ENCODE measurements at places on chromosomes 6 and 20.

GRCh38 chr20:37853823-37854375, 49.0 kb upstream of the VSTM2L start:
- DNase-seq = no peak

DNA sequence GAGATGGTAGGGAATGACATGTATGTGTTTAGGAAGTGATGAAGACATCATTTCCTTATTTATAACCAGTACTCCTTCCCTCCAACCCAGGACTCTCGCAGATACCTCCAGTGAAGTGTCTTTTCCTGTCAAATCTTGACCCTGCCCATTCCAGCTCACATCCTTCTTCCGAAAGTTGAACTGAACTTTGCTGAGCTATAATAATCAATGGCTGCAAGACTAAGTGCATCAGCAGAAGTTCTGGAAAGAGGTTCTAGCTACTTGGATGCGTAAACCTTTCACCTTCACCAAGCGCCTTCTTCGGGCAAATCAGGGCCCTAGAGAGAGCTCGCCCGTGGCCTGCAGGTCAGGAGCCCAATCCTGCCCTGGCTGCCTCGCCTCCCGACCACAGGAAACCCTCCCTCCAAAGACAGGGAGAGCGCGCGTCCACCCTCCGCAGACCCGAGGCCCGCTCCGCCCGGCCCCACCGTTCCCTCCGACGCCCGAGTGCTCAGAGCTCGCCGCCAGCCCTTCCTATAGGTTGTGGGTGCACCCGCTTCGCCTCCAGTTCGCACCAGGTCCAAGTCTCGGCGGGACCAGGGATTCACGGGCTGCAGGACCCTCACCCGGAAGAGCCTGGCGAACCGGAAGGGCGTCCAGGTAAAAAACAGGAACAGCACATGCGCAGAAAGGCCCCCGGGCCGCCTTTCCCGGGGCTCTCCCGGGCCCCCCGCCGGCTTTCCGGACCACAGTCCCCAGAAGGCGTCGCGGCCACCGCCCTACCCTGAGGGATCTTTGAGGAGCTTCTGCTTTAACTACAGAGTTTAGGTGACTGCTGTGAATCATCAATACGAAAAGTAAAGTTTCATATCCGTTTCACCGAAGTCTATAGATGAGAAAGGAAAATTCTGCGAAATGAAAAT, at the start of gene ZNF334:
ZNF334 (minus strand) TSS at position 617 of the 902 bp plus-strand sequence. CDS start 1,457 bp downstream, outside the sequence.
- no peak for DNase-seq

DNA sequence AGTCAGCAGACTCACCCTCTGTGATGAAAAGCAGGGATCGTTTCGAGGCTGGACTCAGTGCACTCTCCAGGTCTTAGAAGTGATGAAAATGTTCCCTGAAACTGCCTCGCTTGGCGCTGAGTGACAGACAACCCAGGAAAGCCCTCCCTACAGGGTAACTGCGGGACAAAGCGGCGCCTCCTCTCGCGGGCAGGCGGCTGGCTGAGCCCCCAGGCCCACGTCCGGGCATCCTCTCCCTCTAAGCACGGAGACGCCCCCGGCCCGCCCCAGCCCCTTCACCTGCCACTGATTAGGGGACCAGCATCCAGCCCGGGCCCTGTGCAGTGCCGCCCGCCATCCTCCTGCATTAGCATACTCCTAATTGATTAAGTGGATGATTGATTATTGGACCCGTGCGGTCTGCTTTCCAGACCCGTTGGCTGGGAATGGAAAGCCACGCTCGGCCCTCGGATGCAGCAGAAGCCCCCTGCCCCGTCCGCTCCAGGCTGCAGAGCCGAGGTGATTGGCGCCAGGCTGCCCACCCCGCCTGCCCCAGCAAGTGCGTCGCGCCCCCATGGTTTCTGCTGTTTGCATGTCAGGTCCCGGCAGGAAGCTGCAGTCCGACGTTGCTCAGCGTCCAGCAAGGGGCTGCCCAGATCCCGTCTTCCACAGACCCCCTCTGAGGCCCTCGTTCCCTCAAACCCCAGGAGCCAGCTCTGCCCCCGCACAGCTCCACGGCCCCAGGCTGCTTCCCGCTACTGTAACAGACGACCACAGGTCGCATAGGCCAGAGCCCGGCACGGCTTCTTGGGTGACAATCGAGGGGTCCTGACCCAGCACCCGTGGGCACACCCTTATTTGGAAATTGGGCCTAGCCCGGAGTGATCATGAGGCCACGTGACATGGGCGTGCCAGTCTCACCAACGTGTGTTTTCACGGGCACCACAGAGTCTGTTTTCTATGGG, 131.6 kb downstream of the DLL1 start:
- no peak for DNase-seq

- DNase-seq = no peak
Observed at GRCh38 chr6:103456652-103457051, 1403.1 kb downstream of the HACE1 start.

DNA sequence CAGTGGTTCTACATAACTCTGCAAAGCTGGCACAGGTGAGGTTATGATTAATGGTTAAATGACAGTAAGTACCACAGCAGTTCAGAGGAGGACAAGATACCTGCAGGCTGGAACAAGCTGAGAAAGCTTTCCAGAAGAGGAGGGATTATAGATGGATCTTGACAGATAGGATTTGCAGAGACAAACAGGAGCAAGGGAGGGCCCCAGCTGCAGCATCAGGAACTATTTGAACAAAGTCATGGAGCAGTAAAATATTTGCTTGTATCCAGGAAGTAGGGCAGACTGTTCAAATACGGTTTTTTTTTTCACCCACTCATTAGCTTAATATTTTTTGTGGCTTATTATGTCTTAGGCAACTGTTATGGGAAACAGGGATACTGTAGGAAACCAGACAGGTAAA, 144.4 kb upstream of the MAN1A1 start:
- DNase-seq = no peak

- DNase-seq = no peak
Observed at GRCh38 chr6:50093116-50093937, 43.6 kb upstream of the DEFB112 start.

- DNase-seq = no peak
Observed at GRCh38 chr6:118710616-118711015, 59.2 kb upstream of the CEP85L start.

GRCh38 chr6:31865205-31866118, 2.8 kb upstream of the NEU1 start:
- no peak for DNase-seq

DNA sequence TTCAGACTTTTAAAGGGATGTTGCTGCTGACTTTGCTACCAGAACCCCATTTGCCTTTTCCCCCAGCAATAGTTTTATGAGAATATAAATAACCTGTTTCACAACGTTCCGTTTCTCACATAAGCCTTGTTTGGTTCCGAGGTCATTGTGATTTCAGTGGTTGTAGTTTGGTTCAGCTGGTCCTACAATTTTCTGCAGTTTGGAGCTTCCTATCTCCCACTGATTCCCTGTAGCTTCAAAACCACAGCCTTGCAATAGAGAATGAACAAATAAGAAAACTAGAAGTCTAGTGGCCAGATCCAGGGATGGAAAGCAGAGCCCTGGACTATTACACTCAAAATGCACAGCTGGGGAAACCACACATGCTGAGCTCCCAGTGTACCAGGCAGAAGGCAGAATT, 24.1 kb upstream of the SH3BGRL2 start:
- DNase-seq = no peak

GRCh38 chr6:163579880-163580295, 165.4 kb downstream of the QKI start:
- no peak for DNase-seq

GRCh38 chr20:59184880-59185447, 21.3 kb downstream of the ZNF831 start:
- no peak for DNase-seq

GRCh38 chr6:56652994-56653393, 10.3 kb upstream of the DST start:
- DNase-seq = no peak

DNA sequence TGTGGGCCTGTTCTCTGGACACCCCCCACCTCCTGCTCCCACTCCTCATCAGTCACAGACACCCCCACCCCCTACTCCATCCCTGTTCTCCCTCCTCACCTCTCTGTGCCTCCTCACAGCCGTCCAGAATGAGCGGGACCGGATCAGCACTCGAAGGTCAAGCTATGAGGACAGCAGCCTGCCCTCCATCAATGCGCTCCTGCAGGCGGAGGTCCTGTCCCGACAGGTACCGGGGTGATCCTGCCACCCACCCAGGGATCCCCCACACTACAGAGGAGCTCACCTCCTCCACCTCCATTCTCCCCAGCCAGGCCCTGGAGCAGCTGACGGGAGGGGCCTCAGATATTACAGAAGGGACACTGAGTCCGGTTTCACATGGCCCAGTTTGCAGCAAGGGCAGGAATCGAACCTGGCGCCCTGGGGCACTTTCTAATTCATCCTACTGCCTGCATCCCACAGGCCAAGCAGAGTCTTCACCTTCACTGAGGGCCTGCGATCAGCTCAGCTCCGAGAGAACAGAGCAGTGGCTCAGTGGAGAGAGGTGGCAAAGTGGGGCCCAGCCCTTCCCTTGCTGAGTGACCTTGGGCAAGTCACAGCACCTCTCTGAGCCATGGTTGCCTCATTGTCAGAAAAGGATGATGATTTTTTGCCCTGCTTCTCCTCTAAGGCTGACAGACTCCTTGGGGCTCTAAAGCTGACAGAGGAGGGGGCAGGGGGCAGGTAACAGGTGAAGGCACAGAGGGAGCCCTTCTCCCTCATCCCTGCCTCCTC, 58.3 kb downstream of the HNF4A start:
- DNase-seq = no peak

- no peak for DNase-seq
Observed at GRCh38 chr6:81696524-81696923, 56.0 kb downstream of the TENT5A start.

GRCh38 chr6:140744659-140745320, 1370.3 kb upstream of the CITED2 start:
- no peak for DNase-seq

GRCh38 chr6:158849899-158850806, 31.0 kb upstream of the EZR start:
- DNase-seq = no peak

DNA sequence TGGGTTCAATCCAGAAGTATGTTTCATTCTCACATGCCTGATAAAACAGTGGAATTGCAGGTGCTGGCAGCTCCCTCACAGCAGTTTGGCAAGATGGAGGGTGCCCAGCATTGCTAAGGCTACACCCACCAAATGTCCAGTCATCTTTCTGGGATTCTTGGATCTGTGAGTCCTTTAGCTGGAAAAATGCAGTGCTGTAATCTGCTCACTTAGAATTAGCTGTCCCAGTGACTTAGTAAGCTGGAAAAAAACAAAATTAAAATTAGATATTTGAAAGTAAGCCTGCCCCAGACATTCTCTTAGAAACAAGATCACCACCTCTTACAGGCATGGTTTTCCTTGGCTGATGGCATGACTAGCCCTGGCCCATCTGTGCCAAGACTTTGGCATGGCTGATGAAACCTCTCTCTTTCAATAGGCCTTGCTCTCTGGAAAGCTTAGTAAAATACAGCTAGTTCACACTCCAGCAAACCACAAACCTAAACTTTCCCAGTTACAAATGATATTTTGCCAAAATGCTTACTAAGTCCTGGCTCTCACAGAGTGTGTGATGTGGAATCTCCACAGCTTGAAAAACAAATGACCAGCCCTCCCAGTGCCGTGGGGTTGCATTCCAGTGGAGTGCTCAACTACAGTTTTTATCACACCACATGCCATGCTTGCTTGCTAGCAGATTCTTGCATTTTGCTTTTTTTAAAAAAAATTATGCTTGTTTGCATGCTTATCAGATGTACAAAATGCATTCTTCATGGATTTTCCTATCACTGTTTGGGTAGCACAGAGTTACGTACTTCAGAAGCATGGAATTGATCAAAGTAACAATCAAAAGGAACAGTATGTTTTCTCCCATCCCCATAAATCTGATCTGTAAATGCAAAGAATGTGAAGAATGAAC, 261.5 kb downstream of the EYA4 start:
- DNase-seq = no peak

- DNase-seq = no peak
Observed at GRCh38 chr20:60062431-60063047, 104.3 kb downstream of the CDH26 start.

- DNase-seq = no peak
Observed at GRCh38 chr20:24991897-24992486, 559 bp downstream of the APMAP start.

- no peak for DNase-seq
Observed at GRCh38 chr6:73929405-73929804, 233.4 kb downstream of the CD109 start.

DNA sequence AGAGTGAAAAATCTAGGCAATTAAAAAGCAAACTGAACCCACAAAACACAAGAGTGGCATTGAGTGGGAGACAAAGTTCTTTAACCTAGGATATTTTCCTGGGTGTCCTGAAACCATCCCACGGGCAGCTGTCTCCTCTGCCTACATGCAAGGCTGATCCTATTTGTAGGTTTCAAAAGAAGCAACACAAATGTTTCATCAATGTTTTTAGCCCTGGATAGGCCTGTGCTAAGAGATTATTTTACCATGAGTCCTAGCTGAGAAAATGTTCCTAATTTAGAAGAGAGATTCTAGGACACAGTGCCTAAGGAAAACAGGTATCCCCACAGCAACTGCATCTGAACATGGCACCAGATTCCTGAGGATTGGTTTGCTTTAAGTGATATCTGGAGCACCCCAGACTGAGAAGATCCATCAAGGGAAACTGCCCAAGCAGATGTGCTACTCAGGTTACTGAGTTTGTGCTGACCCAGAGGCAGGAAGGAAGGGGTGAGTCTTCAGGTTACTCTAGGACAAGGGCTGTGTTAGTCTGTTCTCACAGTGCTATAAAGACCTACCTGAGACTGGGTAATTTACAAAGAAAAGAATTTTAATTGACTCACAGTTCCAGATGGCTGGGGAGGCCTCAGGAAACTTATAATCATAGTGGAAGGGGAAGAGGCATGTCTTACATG, 111.6 kb upstream of the UST start:
- DNase-seq = no peak

DNA sequence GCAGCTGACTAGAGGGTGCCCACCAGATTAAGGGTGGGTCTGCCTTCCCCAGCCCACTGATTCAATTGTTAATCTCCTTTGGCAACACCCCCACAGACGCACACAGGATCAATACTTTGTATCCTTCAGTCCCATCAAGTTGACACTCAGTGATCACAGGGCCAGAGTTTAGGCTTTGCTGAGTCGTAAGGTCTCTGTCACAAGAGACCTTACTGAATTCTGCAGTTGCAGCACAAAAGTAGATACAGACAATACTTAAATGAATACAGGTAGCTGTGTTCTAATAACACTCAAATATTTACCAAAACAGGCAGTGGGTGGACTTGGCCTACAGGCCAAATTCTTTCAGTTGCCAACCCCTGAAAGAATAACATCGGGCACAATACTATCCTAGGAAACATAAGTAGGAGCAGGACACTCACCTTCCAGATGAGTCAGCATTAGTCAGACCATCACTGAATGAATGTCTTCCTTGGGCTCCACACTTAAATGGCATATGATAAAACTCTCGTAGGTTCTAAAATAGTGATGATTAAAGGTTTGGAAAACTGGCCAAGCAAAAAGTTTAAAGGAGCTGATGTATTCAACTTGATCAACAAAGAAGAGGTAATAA, 190.0 kb downstream of the UBE3D start:
- no peak for DNase-seq

GRCh38 chr6:22078802-22079545, 217.9 kb downstream of the PRL start:
- DNase-seq = no peak

All from GF-D8 (cell line).